ENCODE measurements at places on chromosomes 4 and X. TPM values are rescaled to one million over a fixed set of nuclear protein-coding genes. Genes with fewer than 3 reads are reported as not detected.
A peak's percentile ranks its signal among the peaks of the same experiment; 100 is the strongest.

ABCE1 gene
- total RNA-seq, result 97.9 TPM

CT47B1 gene
- not detected for total RNA-seq

C4orf51 gene
- total RNA-seq, result 15.4 TPM

C1QTNF7 gene
- not detected for total RNA-seq

TEX13C gene
- total RNA-seq, result 0.26 TPM

SLC9A6 gene
- total RNA-seq, result 8.2 TPM

REELD1 gene
- not detected for total RNA-seq

- H3K27ac ChIP-seq, result no peak overlapping the region
- no peaks in the 10 kb centered on the region for H3K36me3 ChIP-seq
- no peaks in the 10 kb centered on the region for H3K27me3 ChIP-seq
- H3K4me3 ChIP-seq, result no peak overlapping the region
Observed at GRCh38 chrX:66012094-66012534, 27.8 kb downstream of the VSIG4 start.

DNA sequence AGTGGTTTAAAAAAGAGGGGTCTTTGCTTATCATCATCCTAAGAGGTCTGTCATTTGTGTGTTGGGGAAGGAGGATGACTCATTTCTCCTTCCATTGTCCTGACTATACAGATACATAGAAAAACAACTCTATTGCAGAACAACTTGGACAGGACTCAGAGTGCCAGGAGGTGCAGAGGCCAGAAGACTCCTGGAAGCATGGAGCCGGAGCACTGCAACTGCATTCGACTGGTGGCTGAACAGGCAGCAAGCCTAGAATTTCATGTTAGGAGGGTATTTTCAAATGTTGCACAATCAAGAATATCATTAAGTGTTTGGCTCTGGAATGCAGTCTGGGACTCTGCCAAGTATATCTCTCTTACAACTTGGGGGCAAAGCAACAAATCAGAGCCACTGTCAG lies 35.0 kb upstream of the MAML3 start:
- H3K4me3 ChIP-seq, result no peak overlapping the region
- H3K27ac ChIP-seq, result no peak overlapping the region
- H3K4me1 ChIP-seq, result no peaks in the 10 kb centered on the region
- DNase-seq, result no peak

DNA sequence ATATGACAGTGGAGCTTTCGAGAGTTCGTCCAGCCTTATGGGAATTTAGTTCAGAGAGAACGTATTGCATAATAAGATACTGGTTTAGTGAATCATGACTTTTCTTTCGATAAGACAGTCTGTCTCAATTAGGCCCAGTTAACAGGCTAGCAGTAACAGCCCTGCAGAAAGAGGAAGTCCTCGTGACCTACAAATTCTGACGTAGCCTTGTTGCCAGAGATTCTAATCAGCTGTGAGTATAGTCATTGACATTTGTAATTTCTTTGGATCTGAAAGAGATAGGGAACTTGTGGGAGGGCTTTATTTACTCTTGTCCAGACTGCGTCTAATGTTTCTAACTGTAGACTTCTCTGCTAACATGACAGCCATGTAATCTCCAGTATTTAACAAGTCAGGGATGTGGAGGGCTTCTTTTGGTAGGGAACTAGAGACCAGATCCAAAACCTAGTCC lies 15.8 kb downstream of the ART3 start:
- no peak for DNase-seq
- peaks cover 12% of the 10 kb centered on the region for H3K4me1 ChIP-seq
- no peak overlapping the region for H3K27ac ChIP-seq
- no peak overlapping the region for H3K4me3 ChIP-seq

DNA sequence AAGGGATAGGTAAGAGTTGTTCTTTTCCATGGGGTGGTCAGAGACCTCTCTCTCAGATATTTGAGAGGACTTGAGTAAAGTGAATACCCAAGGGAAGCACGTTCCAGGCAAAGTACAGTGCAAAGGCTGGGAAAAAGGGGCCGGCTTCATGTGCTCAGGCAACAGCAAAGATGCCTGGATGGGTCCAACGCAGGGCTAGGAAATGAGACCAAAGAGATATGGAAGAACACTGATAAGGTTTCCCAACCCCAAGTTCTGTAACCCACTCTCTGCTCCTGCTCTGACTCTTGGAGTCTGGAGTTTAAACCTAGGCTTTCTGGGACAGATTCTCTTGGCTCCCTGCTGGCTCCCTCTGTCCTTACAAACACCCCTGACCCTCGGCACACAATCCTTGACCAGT lies 36.2 kb upstream of the PROM1 start:
- no peak overlapping the region for H3K4me3 ChIP-seq
- H3K27ac ChIP-seq, result no peak overlapping the region
- H3K27me3 ChIP-seq, result no peaks in the 10 kb centered on the region
- no peaks in the 10 kb centered on the region for H3K4me1 ChIP-seq

- H3K4me1 ChIP-seq, result peaks cover 30% of the 10 kb centered on the region
- H3K36me3 ChIP-seq, result peaks cover 23% of the 10 kb centered on the region
- no peak for DNase-seq
Observed at GRCh38 chr4:183205709-183206108, 106.7 kb downstream of the WWC2 start.

DNA sequence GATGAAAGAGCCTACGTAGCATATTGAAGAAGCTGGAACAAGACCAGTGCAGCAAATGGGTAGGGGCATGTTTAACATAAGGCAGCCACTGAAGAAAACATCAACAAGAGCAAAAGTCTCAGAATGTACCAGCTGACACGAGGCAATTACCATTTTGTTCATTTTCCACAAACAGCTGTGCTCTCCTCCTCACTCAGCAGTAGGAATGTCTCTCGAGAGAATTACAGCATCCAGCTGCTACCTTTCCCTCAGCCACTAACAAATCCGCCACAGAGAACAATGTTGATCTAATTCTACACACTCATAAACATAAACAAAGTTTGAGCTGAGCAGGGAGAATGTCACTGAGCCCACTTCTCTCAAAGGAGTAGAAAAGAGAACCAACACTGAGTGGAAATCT lies 68.0 kb downstream of the OPHN1 start:
- no peak overlapping the region for H3K4me3 ChIP-seq
- H3K27me3 ChIP-seq, result no peaks in the 10 kb centered on the region
- DNase-seq, result no peak
- no peaks in the 10 kb centered on the region for H3K4me1 ChIP-seq
- H3K27ac ChIP-seq, result no peak overlapping the region

- H3K36me3 ChIP-seq, result no peaks in the 10 kb centered on the region
- DNase-seq, result peak; percentile 36
- H3K4me3 ChIP-seq, result no peak overlapping the region
- H3K27ac ChIP-seq, result no peak overlapping the region
Observed at GRCh38 chr4:144611850-144612249, 34.1 kb upstream of the HHIP start.

GRCh38 chr4:25448379-25449109 lies 71.5 kb downstream of the ANAPC4 start:
- no peak overlapping the region for H3K4me3 ChIP-seq
- peaks cover 3% of the 10 kb centered on the region for H3K27me3 ChIP-seq
- no peak overlapping the region for H3K27ac ChIP-seq
- peaks cover 33% of the 10 kb centered on the region for H3K4me1 ChIP-seq
- H3K36me3 ChIP-seq, result no peaks in the 10 kb centered on the region

DNA sequence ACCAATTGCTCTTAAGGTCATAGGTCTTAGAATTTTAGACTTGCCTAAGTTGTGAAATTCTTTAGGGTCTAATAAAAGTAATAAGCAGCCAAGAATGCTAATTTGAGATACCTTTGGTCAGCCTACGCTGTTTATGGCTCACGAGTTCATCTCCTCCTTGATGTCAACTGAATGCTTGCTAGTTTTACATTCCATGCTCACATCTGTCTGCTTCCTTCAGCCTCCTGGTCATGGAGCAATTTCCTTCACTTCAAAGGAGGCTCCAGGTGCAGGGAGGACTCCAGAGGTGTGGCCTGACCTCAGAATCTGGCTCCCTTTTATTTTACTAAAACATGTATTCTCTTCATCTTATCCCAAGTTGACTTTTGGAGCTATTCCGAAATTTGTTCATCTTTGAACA lies 23.3 kb upstream of the LNX1 start:
- H3K4me1 ChIP-seq, result peaks cover 6% of the 10 kb centered on the region
- no peak for DNase-seq
- no peaks in the 10 kb centered on the region for H3K27me3 ChIP-seq
- H3K27ac ChIP-seq, result no peak overlapping the region

DNA sequence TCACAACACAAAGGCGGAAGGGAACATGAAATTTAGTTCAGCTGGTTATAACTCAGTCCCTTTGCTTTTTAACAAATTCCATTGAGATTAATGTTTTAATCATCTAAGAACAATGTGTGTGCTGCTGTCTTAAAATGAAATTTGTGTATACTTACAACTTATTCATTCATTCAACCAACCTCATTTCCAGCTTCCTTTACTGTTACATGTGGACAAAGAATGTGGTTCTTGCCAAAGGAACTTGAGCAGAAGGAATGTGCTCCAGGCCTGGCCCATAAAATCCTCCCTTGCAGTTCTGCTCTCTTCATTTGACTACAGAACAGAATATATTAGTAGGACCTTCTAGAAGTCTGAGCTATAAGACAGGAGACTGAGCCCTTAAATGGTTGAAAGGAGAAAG lies 176.8 kb upstream of the GLRA2 start:
- peaks cover 22% of the 10 kb centered on the region for H3K36me3 ChIP-seq
- no peak overlapping the region for H3K4me3 ChIP-seq
- peaks cover 33% of the 10 kb centered on the region for H3K4me1 ChIP-seq
- no peaks in the 10 kb centered on the region for H3K27me3 ChIP-seq

GRCh38 chr4:83516042-83516772 lies 19.7 kb upstream of the GPAT3 start:
- H3K36me3 ChIP-seq, result no peaks in the 10 kb centered on the region
- no peaks in the 10 kb centered on the region for H3K27me3 ChIP-seq
- no peak overlapping the region for H3K4me3 ChIP-seq
- H3K27ac ChIP-seq, result no peak overlapping the region

DNA sequence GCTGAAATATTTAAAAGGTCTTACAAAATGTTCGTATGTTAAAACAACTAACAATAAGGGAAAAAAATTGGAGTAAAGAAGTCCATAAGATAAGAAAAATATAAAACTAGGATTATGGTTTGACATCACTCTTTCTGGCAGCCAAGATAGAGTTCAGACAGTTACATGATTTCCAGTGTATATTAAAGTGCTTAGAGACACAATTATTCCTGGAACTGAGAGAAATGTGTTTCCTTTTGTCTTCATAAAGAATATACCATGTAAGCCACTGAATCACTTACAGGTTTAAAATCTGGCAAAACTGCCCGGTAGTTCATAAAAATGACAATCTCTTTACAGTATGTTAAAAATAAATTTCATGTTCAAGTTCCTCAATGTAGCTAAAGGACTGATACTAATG lies 538.7 kb upstream of the ATOH1 start:
- H3K4me3 ChIP-seq, result no peak overlapping the region
- H3K27me3 ChIP-seq, result no peaks in the 10 kb centered on the region
- no peaks in the 10 kb centered on the region for H3K4me1 ChIP-seq
- DNase-seq, result no peak
- H3K27ac ChIP-seq, result no peak overlapping the region

All from WTC11 (cell line).